Skin of body (tissue), 3 donors: ENCODE measurements at places on chromosomes 7 and 10. TPM values are rescaled to one million over a fixed set of nuclear protein-coding genes. Genes with fewer than 3 reads are reported as not detected.

DNA sequence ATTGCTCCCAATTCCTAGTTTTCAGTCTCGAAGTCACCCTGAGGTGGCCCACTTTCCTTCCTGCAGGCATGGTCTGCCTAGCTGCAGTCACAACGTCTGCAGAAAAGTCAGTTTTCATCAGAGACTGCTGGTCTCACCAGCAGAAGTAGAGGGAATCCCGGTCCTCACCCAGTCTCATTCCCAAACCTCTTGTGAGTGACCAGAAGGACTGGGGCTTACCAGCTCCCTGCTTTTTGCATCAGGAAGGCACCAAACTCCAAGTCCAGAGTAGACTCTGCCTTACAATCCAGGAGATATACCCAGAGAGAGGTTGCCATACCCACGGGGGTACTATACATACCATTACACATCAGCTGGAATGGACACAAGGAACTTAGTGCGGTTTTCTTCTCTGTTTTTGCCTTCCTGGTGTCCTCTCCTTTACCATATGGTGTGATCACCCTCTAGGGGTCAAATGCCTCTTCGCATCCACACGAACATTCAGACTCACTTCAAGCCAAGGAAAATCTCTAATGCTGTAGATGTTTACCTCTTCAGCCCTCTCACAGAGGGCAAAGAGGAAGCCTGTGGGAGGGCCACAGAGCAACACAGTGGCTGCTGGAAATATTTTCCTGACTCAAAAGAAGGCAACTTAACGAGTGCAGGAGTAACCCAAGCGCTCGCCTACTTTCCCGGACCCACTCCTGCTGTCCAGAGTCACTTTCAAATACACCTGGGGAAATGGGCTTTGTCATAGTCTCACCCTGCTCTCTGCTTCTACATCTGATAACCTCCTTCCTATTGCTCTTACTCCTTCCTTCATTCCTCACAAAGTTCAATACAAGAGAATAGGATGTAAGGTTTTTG, 220.9 kb downstream of the C7orf25 start:
- peak; percentile 47 for DNase-seq

GRCh38 chr10:12470719-12471118, 121.4 kb downstream of the CAMK1D start:
- no peak for DNase-seq

GRCh38 chr7:143408686-143409561, at the start of gene EPHA1:
Gene EPHA1 (minus strand): TSS chr7:143408856. CDS start chr7:143408805, 51 bp downstream.
- DNase-seq: no peak

DNA sequence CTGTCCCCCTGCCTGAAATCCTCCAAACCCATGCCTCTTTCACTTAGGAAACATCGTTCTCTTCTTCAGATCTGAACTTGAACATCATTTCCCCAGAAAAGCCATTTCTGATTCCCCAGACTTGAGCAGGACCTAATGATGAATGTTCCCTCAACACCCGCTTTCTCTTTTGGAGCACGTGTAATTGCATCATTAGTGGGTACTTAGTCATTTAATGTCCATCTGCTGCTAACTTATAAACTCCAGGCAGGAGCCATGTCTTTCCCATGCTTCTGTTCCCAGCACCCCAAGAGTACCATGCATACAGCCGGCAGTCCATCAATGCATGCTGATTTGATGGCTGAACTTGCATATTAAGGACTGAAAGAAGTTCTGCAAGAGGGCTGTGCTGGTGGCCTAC, 36.5 kb upstream of the ECHDC3 start:
- DNase-seq: no peak

DNA sequence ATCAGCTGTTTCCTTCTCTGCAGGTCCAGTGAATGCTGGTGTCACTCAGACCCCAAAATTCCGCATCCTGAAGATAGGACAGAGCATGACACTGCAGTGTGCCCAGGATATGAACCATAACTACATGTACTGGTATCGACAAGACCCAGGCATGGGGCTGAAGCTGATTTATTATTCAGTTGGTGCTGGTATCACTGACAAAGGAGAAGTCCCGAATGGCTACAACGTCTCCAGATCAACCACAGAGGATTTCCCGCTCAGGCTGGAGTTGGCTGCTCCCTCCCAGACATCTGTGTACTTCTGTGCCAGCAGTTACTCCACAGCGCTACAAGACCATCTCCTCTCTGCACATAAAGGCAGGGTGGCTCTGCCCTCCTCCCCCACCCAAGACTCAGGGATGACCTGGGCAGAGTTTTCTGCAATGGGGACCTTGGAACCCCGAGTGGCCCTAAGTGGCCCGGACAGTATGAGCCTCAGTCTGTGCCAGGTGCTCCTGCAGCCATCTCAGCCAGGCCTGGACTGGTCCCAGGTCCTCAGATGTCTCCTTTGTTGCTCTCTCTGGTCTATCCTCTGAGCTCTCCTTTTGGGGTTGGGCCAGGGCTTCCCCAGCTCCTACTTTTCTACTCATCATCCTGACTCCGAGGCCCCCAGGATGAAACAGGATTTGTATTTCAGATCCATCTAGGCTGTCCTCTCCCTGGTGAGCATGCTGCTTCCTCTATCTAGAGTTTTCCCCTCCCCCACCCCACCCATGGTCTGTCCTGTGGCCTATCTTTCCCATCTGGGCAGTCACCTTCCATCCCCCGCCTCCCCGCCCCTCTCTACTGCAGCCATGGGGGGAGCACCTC, 212.1 kb upstream of the PRSS58 start:
- DNase-seq: no peak

DNA sequence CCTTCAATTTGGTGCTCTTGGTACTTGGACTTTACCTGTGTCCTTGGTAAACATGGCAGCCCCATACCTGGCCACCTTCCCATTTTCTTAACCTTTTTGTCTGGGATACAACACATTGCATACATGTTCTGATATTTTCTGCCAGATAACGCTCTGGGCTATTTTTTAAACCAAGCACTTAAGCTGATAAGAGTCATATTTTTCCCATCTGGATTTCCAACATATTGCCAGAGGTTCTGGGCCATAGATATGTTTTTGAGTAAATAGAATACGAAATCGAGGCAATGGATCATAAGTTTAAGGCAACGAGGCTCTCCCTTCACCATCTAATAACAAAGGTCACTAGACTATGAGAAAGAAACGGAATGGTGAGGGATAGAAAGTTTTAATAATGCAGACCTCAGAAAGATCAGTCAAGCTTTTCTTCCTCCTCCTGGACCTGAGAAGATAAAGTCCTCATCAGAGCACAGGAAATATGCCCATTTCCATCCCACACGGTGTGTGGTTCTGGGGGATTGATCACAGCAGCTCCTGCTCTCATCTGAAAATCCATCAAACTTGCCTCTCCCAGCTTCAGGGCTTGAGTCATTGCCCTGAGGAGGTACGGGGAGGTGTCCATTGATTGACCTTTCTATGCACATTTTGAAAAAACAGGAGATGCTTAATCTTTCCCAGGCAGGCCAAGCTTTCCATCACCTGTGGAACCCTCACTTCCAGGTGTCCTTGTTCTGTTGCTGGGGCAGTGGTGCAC, 257.2 kb downstream of the GFRA1 start:
- no peak for DNase-seq

- DNase-seq: no peak
These were observed 816 bp downstream of the UCMA start for GRCh38 chr10:13233358-13233757.

DNA sequence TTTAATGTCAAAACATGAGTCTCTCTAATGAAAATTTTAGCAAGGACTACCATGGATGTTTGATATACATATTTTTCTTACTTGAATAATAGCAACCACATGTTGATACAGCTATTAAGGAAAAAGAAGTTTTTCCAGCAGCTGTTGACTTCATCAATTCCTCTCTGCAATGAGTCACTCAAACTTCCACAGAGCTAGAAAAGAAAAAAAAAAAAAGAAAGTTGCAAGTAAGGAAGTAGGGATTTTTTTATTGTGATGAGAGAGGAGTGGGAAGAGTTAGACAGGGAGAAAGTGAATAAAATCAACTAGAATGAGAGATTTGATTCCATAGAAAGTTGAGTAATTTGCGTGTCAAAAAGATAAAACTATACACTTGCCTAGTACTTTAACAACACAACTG, 46.2 kb downstream of the CAV1 start:
- DNase-seq: peak; percentile 62

DNA sequence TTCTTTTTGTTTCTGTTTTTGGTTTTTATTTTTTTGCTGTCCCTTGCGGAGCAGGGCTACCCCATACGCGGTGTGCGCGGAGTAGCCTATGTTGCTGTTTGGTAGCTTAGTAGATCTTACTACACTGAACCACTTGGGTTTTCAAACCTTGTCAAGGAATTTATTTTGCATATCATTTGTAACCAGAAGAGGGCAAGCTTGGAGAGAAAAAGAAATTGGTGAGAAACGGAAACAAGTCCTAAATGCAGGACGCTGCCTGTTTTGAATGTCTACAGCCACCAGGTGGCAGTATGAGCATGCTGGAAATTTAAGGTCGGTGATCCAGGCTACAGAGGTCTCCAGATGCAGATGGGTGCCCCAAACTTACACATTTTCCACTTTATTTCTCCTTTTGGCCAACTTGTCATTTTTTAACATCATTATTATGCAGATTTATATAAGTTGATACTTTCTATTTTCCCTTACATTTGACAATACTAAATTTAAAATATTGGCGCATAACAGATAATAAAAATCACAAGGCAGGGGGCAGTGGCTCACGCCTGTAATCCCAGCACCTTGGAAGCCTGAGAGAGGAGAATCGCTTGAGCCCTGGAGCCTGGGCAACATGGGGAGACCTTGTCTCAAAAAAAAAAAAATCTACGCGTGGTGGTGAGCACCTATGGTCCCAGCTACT, 15.3 kb upstream of the TRA2A start:
- DNase-seq: peak; percentile 88

- DNase-seq: no peak
These were observed 36.7 kb upstream of the PSAP start for GRCh38 chr10:71887743-71888142.

DNA sequence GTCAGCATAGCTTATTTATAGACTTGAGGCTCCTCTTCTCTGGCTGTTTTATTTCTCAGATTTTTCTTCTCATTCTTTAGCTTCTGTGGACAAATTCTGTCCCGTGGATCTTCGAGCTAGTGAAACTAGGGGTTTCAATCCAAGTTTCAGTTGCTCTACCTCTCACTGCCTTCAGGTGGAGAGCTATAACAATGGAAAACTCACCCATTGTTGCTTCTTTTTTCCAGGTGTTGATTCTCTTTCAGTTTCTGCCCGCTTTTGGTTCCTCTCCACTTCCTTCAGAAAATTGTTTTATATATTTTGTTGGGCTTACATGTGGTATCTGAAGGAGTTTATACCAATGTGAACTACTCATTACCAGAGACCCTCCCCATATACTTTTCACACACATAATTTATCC, 266.1 kb downstream of the TCF7L2 start:
- no peak for DNase-seq

DNA sequence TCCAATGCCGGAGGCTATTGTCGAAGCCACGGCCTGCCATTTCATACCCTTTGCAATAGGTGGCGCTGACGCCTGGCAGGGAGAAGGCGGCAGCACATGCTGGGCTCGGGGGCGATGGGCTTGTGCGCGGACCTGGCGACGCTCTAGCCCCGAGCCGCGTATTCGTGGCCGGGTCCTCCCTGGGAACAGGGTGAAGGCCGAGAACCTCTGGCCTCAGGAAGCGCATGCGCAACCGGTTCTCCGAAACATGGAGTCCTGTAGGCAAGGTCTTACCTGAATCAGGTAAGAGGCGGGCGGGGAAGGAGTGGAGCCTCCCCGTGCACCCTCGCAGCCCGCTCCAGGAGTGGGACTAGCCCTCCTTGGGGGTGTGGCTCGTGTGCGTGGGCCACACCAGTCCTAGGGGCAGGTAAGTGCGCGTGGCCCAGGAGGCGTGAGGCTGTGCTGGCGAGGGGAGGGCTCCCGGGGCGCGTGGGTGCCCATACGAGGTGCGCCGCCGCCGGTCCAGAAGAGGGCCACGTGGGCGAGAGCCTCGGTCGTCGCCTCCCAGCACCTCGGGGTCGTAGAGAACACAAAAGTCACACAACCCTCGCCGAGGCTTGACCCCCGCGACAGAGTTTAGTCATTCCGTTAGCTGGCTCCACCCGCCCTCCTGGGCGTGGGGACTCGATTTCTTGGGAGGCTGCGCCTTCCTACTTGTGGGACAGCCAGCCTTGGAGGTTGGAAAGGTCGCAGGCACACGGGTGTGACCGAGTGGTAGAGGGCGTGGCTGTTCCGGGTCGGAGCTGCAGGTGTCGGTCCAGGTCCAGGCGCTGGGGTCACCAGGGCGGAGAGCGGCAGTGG, 5.6 kb upstream of the MEST start:
- DNase-seq: no peak

DNA sequence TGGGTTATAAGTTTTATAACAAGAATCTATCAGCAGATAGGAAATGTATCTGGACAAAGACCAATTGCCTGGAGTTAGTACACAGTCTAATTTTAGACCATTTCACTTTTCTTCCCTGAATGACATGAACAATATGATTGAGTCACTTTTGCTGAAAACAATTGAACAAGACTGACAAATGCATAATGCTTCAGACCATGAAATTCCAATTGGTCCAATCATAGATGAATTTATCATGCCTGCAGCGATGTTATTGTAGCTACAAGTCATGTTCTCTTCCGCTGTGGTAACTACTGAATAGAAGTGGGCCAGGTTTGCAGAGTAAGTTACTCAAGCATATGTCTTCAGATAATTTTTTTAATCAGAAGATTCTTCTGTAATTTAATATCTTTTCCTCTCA, 73.4 kb downstream of the VSTM2A start:
- DNase-seq: no peak

DNA sequence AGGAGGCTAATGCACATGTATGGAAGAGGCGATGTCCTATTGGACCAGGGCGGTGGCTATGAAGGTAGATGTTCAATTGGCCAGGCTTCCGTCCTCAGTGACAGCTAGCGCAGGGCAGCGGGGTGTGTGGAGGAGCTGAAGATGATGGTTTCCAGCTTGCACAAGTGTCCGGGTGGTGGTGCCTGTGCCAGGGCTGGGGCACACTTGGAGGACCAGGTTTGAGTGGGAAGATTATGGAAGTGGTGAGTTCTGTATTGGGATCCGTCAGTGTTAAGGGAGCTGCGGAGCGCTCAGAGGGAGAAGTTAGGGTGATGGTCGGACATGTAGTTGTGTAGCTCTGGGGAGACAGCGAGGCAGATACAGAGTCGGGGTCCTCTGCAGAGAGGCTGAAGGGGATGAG, 8.5 kb upstream of the TBL2 start:
- no peak for DNase-seq

DNA sequence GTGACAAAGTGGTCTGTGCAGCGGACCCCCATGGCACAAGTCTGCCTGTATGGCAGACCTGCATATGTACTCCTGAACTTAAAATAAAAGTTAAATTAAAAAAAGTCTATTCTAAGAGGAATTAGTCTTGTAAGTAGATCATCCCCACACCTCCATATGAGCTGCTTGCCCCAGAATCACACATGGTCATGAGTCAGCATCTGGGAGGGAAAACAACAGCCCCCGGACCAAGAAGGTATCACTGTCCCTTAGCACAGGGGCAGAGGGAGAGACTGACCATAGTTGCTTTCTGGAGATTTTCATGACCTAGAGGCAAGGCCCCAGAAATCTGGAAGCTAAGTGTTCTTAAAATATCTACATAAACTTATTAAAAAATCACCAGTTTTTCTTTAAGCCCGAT, 86.6 kb upstream of the PDK4 start:
- no peak for DNase-seq

GRCh38 chr7:129271500-129272355, 46.9 kb downstream of the AHCYL2 start:
- DNase-seq: peak; percentile 38

- no peak for DNase-seq
These were observed 594 bp downstream of the CNNM1 start for GRCh38 chr10:99329554-99330346.

The ERLIN1 gene
- 33.8 TPM for total RNA-seq

The AGMO gene
- 1.4 TPM for total RNA-seq

The TNKS2 gene
- total RNA-seq: 61.3 TPM

The GIMAP4 gene
- total RNA-seq: 19.1 TPM

The ZNF853 gene
- 5.1 TPM for total RNA-seq

The ATRNL1 gene
- 24.4 TPM for total RNA-seq

The ANK3 gene
- total RNA-seq: 78.0 TPM
